ENCODE measurements at places on chromosomes 12 and 14.

DNA sequence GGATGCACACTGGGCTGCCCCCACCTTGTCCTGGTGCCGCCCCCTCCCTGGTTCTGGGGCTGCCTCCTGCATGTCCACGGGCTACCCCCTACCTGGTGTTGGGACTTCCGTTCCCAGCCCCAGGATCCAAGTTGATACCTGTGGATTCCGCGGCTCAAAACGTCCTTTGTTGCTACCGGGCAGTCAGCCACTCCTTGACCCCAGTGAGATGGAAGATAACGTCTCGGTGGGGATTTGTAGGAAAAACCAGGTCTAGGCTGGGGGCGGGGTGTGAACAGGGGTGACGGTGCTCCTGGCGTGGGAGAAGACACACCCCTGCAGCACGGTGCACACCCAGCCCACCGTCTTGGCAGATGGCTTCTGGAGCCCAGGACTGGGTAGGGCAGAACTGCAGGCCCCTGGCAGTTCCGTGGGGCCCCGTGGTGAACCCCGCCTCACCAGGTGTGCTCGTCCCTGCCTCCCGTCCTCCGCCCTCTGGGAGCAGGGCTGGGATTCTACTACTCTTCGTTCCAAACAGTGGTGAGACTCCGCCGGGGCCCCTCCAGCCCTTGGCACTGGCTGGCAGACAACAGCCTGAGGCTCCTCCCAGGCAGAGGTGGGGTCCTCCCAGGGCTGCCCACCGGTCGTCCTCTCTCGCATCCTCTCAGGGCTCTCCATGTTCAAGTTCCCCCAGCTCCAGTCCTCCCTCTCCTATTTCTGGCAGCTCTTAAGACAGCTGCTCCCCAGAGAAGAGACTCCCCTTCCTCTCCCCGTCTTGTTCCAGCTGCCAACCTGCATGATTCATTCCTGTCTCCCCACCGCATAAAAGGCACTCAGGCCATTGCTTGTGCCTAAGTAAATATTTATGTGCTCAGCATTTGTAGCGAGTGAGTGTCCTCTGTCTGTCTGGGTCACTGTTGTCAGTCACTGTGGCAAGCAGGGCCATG is 75.5 kb downstream of the FBXL14 start:
- no peak for DNase-seq

GRCh38 chr14:81416194-81416952 is 16.2 kb upstream of the STON2 start:
- no peak for DNase-seq

GRCh38 chr14:56117765-56118610 is at the start of gene PELI2:
Gene PELI2, plus strand, starts transcription at chr14:56118411. Its CDS starts 250 bp downstream, at chr14:56118661.
- DNase-seq: peak; percentile 91

- DNase-seq: no peak
These were observed 88.3 kb downstream of the OTOGL start for GRCh38 chr12:80187660-80188090.

DNA sequence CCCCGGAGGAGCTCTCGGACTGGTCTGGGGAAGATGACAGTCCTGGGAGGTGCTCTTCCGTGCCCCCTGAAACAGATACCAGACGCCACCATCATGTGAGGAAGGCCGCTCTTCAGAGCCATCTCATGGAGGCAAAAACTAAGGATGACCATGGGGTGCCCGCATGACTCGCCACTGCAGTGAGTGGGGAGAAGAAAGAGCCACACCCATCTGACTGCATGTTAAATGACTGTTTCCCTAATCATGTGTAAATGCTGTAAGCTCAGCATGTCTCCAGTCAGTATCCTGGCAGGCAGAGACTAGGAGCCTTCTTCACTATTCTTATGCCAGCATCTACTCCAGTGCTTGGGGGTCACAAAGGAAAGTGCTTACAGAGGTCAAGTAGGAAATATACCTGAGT is 4.0 kb downstream of the STON2 start:
- no peak for DNase-seq

- no peak for DNase-seq
These were observed 78.3 kb upstream of the ATF1 start for GRCh38 chr12:50685641-50686040.

- no peak for DNase-seq
These were observed 41.4 kb downstream of the NOC4L start for GRCh38 chr12:132185705-132186104.

DNA sequence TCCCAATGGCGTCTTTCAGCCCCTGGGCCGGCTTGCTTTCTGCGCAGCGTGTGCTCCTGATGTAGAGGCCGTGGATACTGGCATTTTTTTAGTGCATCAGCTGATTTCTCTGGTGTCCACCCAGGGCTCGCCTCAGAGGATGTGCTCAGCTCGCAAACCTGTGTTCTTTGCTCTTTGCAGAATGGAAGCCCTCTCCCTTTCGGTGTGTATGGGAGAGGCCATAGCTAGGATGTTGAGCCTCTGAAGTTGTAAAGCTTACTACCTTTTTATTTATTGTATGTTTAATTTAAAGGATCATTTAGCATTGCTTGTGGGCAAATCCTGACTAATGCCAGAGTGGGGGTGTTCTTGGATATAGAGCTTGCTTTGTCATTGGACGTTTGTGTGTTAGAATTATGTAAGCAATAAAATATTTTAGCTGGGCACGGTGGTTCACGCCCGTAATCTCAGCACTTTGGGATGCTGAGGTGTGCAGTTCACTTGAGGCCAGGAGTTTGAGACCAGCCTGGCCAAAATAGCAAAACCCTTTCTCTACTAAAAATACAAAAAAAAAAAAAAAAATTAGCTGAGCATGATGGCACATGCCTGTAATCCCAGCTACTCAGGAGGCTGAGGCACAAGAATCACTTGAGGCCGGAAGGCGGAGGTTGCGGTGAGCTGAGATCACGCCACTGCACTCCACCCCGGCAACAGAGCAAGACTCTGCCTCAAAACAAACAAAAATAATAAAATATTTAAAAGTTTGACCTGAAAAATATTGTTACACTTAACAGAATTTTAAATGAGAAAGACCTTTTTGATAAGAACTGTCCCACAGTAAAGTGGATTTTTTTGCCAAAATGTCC is 52.6 kb upstream of the MMP17 start:
- DNase-seq: no peak

DNA sequence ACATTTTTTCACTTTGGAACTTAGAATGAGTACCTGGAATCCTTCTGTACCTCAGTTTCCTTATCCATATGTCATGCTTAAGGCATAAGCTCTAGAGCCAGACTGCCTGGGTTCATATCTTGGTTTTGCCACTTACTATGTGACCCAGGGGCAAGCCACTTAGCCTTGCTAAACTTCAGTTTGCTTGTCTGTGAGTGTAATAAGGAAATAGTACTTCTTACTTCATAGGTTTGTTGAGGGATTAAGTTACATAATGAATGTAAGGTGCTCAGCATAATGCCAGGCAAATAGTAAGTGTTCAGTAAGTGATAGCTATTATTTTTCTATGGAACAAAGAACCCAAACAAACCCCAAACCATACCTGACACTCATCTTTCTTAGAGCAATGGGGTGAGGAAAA is 225.1 kb downstream of the BCAT1 start:
- no peak for DNase-seq

DNA sequence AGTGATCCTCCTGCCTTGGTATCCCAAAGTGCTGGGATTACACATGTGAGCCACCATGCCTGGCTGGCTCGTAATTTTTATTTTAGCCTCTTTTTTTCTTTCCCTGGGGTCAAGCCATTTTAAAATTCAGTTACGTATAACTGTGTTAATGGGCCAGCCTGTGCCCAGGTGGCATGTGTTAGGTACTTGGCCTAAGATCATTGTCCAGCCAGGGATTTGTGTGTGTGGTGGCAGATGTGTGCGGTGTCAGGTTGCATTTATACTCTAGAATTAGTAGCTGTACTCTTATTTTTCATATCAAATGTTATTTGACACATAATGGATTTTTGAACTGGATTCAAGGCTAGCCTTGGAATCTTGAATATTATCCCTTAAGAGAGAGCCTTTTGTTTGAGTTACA is 69.3 kb downstream of the FBXO34 start:
- DNase-seq: no peak

- no peak for DNase-seq
These were observed 100.4 kb upstream of the PMCH start for GRCh38 chr12:102298022-102298421.

DNA sequence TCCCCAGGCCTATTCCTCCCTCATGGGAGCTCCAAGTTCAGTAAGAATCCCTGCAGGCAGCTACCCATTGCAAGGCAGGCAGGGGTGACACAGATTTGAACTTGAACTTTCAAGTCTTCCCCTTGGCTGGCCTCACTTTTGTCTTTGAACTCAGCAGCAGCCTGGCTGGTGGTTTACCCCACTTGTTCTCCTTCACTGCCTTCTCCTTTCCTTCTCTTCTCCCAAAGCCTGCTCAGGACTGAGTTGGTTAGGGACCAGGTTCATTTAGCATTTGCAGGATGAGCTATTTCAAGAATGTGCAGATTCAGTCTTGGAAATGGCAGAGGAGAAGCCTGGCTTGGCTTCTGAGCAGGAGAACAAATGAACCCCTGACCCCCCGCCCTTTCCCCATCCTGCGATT is 67.7 kb upstream of the TBX3 start:
- DNase-seq: no peak

DNA sequence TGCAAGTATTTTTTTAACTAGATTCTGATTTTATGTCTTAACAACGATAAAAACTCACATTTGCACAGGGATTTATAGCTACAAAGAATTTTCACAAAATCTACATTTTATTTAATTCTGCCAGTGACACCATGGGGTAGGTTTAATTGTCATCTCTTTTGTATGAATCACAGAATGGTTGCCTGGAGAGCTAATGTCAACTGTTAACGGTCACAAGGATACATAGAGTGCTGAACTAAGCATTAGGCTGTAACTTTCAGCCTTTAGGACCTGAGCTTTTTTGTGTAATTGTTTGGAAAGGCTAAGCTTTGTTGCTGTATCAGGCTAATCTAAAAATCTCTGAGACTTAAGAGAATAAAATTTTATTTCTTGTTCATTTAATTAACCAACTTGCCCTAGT is 465.3 kb upstream of the TBX3 start:
- DNase-seq: no peak

- peak; percentile 70 for DNase-seq
These were observed 27.7 kb upstream of the JDP2 start for GRCh38 chr14:75399843-75400775.

- DNase-seq: no peak
These were observed 671.5 kb downstream of the MED13L start for GRCh38 chr12:115606040-115606439.

DNA sequence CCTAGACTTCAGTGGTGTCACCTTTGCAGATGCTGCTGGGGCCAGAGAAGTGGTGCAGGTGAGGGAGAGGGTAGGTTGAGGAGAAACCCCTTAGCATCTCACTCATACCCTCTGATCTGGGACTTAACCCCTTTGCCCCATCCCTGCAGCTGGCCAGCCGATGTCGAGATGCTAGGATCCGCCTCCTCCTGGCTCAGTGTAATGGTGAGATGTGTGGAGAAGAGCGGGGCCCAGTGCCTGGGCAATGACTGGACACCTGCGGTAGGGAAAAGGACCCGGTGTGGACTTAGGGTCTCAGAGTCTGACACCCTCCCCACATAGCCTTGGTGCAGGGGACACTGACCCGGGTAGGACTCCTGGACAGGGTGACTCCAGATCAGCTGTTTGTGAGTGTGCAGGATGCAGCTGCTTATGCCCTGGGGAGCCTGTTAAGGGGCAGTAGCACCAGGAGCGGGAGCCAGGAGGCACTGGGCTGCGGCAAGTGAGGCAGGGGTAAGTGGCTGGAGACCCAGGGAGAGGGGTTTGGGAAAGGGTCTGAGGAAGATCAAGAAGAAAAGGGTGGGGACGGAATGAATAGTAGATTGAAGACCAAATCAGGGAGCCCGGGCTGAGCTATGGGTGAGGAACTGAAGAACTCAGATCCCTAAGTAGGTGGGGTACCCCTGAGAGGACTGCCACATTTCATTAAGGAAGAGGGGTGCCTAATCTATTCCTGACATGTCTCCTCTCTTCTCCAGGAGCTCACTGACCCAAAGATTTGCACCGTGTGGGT is 7.6 kb downstream of the B4GALNT1 start:
- DNase-seq: no peak

DNA sequence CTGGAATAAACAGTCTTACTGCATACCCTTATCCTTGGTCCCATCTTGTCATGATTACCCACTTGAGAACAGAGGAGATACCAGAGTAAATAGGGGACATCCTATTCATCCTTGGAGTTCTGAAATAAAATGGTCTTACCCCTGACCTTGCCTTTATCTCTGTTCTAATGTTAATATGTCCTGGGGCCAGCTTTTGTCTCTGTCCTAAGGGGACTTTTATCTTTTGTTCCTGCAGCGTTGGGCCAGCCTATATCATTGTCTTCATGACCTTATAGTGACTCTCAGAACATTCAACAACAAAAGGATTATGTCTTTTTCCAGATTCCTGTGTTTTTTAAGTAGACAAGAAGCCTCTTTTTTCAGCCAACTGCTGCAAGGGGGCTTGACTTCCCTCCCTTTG is 1057.5 kb downstream of the LRFN5 start:
- no peak for DNase-seq

- DNase-seq: no peak
These were observed 155.1 kb downstream of the BTG1 start for GRCh38 chr12:91990525-91990924.

GRCh38 chr14:89243286-89243685 is 173.7 kb downstream of the FOXN3 start:
- DNase-seq: no peak

All from hippocampal formation (tissue), 2 donors.